ENCODE measurements at places on chromosomes 5 and 9.

- no peak for DNase-seq
Measured at GRCh38 chr5:14428302-14429081, 153.1 kb upstream of the OTULINL start.

- peak; percentile 33 for DNase-seq
Measured at GRCh38 chr5:109714592-109714991, 24.9 kb downstream of the MAN2A1 start.

DNA sequence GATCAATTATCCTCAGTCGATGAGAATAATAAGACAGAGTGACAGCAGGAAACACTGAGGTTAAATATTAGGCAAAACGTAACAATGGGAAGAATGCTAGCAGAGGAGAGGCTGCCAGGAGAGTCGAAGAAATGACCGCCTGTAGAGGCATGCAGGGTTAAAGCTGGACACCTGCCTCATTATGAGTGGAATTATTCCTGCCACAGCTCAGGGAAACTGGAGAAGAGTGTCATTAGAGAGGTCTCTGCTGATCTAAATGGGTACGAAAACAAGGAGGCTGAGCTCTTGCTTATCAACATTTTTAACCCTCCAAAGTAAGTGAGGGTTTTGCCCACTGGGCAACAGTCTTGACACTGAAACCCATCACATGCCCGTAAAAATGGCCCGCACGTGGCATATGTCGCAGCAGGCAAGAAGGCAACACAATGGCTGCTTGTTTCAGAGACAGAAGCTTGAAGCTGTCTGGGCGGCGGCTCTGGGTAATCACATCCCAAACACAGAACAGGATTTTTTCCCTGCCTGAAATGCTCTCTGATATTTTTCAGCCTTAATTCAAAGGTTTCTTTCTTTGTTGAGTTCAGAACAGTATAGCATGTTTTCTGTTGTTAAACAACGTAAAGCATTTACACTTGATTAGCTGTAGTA lies 118.7 kb downstream of the MED27 start:
- DNase-seq = no peak

DNA sequence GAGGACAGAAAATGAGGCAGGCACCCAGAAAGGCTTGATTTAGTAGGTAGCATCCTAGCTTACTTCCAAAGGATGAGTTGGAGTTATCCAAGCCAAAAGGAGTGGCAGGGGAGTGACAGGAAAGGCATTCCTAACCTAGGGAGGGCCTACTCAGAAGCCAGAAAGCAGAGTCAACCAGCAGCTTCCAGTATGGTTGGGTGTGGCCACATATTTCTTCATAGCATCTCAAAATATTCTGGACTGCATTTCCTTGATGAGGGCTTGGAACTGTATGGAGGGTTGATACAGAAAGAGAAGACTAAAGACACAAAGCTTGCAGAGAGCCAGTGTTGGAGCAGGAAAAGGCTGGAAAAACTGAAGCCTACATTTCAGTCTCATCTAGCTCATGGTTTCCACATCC lies 656.8 kb upstream of the DMAC1 start:
- no peak for DNase-seq

GRCh38 chr9:93595861-93596365 lies 19.5 kb downstream of the PHF2 start:
- no peak for DNase-seq

DNA sequence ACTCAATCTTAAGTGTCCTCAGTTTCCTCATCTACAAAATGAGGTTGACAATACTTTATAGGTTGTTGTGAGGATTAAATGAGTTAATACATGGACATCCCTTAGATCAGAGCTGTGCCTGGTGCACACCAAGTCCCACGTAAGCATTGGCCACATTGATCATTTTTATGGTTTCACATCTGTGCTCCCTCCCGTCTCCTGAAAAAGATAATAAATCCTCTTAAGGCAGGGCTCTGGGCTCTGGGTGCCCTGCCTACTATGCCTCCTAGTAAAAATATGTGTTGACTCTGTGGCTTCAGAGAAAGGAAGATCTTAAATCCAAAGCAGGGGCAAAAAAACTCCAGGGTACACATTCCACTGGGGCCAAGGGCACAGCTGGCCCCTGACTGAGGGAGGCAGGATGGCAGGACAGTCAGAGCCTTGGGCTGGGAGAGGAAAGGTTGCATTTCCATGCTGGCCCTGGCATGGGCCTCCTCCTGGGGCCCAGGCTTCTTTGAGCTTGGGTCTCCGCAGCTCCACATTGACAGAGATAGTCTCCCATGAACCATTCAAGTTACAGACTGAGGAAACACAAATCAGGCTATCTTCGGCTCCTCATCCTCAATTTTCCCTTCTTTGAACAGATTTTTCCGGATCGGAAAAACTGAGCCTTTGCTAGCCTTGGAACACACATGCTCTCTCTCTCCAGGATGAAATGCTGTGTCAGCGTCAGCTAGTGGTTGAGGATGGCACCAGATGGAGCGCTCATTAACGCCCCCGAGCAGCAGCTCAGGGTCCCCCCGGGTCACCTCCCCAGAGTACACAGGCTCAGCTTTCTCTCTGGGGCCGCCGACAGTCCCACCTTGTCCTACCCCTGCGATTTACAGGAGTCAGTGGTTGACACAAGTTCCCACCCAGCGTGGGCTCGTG lies 22.4 kb upstream of the KIF12 start:
- no peak for DNase-seq

DNA sequence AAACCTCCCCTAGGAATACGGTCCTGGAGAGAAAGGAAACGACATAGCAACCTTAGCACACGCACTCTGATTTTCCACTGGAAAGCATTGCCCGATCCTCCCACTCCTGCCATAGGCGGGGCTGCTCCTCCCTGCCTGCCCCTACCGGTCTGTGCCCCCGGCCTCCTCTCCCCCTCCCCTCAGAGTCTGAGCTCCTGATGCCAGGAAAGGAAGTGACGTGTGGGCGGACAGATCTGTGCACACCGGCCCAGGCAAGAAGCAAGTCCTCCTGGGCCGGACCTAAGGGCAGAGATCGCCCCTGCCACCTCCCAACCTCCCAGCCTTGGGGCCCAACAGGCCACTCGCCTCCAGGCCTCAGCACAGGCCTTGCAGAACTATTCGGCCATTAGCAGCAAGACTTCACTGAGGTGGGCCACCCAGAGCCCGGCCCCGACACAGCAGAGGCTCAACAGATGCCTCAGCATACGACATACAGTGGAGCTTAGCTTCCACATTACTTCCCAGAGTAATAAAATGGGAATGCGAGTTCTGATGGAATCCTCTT lies 7.2 kb downstream of the NINJ1 start:
- DNase-seq = peak; percentile 28

DNA sequence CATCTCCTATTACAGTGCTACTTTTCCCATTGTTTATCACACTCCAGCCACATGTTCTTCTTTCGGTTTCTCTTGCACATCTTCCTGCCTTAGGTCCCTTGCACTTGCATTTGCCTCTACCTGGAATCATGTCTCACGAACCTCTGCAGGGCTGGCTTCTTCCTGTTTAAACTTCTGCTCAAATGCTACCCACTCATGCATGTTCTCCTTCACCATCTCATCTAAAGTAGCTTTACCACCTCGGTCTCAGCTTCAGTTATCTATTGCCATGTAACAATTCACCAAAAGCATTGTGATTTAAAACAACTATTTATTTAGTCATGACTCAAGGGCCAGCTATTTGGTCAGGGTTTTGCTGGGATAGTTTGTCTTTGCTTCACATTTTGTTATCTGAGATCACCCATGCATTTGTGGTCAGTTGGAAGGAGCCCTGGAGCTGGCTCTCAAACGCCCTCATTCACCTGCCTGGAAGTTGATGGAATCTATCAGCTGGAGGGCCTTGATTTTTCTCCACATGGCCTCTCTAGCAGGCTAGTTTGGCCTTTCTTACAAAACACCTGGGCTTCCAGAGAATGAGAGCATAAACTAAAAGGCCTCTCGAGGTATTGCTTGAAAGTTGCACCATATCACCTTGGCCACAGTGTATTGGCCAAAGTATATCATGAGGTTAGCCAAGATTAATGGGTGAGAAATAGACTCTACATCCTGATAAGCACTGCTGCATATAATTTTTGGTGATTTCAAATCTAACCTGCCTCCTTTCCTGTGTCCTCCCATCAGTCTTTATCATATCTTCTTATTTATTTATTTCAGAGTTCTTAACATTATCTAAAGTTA lies 21.4 kb downstream of the SPINK1 start:
- DNase-seq = no peak

DNA sequence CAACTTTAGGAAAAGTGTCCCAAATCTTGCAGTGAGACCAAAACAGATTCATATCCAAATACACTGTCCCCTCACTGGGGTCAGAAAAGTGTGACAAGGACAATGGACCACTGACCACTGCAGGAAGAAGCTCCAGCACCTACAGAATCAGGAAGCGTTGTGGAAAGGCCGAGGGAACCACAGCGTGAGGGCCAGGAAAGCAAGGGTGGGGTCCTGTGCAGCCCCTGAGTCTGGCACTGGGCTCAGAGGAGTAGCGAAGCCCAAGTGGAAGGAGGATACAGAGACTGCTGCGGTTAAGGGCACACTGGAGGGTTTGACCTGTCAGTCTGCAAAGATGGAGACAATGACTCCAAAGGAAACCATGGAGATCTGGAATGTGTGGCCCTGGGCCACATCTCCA lies 36.9 kb downstream of the C5orf15 start:
- no peak for DNase-seq

GRCh38 chr9:135980926-135981630 lies 19.9 kb upstream of the UBAC1 start:
- DNase-seq = no peak

DNA sequence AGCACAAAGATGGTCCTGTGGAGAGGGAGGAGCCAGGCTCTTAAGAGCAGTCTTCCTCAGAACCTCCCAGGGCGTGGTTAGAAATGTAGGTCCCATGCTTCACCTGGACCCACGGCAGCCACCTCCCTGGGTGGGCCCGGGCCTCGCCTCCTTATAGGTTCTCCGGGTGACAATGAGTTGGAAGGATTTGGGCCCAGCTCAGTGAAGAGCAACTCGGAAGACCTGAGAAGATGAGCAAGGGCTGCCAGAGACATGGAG lies 26.3 kb upstream of the NDST1 start:
- DNase-seq = no peak

DNA sequence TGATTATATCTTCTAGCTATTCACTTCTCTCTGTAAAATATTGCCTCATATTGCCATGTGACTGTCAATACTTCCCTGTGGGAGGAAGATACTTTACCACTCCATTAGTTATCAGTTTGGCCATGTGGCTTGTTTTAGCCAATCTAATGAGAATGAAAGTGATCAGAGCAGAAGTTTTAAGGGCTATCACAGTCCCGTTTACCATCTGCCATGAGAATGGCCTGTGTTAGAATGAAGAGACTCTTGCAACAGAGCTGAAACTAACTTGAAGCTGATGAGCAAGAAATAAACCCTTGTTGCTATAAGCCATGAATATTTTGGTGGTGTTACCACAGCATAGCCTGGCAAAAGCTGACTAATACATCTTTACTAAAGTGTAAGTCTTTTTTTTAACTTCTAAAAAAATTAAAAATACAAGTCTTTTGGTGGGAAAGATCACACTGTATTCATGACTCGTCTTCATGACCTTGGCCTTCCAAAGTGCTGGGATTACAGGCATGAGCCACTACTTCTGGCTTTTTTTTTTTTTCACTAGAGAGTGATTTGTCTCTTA lies 68.0 kb upstream of the CTNNA1 start:
- peak; percentile 60 for DNase-seq

- DNase-seq = peak; percentile 20
Measured at GRCh38 chr9:136437430-136437829, 2.2 kb downstream of the INPP5E start.

DNA sequence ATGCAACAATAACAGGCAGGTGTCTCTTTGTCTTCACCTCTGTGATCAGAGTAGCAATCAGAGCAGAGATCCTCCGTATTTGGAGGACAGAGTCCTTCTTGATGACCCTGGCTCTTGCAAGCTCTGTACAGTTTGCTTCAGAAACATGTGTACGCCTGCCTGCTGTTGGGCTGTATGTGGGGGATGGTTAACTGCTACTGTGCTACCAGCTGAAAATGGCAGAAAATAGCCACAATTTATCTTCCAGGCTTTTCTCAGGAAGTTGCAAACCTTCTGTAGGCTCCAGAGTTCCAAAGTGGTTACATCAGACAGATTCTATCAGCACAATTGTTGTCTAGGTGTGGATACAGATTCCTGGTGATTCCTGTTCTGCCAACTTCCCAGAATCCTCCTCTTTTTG lies 35.5 kb downstream of the DDX46 start:
- DNase-seq = no peak

GRCh38 chr5:61734001-61734400 lies 401.9 kb downstream of the ZSWIM6 start:
- no peak for DNase-seq

DNA sequence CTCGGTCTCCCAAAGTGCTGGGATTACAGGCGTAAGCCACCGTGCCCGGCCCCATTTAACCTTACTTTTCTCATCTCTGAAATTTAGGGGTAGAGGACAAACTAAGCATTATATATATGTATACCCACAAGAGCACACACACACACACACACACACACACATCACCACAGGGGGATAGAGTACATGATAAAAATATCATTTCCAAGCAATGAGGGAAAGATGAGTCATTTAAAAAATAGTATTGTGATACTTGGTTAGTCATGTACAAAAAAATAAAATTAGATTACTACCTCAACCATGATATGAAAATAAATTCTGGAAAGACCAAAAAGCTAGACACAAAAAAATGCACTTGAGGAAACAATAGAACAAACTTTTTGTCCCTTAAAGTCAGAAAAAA lies 67.2 kb downstream of the CDH18 start:
- no peak for DNase-seq

GRCh38 chr9:69030851-69031645 lies 4.5 kb upstream of the FXN start:
- DNase-seq = no peak

DNA sequence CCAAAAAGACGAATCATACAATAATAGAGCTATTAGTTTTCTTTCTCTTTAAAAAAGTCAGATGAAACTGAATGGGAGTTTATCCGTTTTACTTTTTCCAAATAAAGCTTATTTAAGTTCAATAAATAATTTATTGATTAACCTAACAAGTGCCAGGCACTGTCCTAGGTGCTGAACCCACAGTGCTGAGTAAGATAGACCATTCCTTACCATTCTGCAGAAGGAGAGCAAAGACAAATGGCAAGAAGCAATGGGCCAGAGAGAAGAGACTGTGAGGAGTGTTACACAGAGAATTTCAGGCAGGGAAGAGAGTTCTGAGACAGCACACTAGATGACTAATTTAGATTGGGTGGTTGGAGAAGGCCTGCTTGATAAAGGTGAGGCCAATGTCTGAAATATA lies 127.2 kb downstream of the AUH start:
- peak; percentile 25 for DNase-seq

GRCh38 chr9:130092910-130093309 lies 39.2 kb downstream of the GPR107 start:
- DNase-seq = no peak

All from hematopoietic multipotent progenitor cell treated with erythropoietin and hydrocortisone succinate and interleukin-3 and kit ligand, for 4 days (in vitro differentiated cells).